ENCODE measurements at places on chromosomes 4 and X. TPM values are rescaled to one million over a fixed set of nuclear protein-coding genes. Genes with fewer than 3 reads are reported as not detected.

The NR0B1 gene
- total RNA-seq, result not detected

- DNase-seq, result no peak
Measured at GRCh38 chr4:185106353-185106752, 36.7 kb upstream of the SLC25A4 start.

The ZNF827 gene
- 8.5 TPM for total RNA-seq

The MAB21L2 gene
- total RNA-seq, result 1.6 TPM

DNA sequence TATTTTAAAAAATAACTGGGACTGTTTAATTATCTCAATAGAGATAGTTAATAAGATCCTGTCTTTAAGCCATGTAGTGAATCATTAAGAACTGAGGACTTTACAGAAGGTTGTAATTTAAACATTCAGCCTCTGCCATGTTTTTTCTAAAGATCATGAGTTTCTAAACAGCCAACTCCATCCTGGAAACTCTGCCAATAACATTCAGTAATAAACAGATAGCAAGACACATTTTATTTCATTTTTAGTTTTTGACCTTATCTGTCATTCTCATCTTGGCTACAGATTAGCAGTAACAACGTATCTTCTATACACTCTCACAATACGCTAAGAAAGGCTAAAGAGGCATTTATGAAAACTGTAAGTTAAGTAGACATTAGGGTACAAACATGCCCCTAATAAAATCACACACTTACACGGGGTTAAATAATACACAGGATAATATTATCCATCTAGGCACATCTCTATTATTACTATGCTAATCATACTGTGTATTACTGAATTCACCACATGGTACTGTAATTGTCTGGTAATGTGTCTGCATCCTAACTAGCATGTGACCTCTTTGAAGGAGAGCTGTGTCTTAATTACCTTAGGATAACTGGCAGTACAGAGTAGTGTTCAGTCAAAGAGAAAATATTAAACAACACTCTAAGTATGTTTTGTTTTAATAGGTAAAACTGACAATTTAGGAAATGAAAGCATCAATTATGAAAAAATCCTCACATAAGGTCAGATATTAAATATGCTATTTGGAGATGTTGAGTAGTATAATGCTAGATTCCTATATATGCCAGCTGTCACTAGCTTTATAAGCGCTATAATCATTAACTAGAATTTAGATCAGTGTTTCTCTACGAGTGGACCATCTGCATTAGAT lies 122.4 kb upstream of the NAP1L5 start:
- no peak for DNase-seq

DNA sequence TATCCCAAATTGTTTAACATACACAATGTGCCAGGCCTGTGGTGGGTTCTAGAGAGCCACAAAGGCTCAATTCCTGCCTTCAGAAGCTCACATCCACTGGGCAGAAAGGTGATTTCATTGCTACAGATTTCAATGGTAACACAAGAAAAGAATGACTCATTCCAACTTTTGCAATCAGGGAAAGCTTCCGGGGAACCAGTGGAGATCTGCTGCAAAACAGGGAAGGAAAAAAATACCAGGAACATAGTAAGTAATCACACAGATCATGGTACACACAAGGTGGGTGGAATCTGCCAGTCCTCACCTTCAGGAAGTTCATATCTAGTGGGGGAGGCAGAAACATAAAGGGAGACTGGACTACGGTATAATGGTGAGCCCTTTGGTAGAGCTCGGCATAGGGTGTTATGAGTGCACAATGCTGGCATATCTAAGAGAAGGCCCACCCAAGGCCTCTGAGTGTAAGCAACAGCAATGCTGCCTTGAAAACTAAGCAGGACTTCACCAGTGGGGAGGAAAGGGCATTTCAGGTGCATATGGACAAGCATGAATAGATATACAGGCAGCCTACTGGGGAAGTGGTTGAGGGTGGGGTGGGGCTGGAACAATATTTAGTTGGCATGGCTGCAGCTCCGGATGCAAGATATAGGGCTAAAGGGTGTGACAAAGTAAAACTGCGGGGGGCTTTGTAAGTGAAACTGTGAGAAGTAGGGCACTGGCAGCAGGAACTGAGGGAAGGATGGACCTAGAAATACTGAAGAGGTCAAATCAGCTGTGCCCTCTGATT lies 24.2 kb downstream of the GPRIN3 start:
- DNase-seq, result no peak

- no peak for DNase-seq
Measured at GRCh38 chrX:15391850-15392249, 7.6 kb upstream of the VEGFD start.

- DNase-seq, result no peak
Measured at GRCh38 chr4:161134795-161135194, 1029.0 kb downstream of the FSTL5 start.

DNA sequence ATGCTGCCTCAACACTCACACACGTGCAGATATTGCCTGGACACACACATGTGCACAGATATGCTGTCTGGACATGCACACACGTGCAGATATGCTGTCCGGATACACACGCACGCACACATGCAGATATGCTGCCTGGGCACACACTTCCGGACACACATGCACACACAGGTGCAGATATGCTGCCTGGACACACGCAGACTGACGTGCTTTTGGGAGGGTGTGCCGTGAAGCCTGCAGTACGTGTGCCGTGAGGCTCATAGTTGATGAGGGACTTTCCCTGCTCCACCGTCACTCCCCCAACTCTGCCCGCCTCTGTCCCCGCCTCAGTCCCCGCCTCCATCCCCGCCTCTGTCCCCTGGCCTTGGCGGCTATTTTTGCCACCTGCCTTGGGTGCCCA lies 14.7 kb downstream of the FGFRL1 start:
- no peak for DNase-seq

- no peak for DNase-seq
Measured at GRCh38 chrX:630007-630611, 482 bp upstream of the SHOX start.

- no peak for DNase-seq
Measured at GRCh38 chrX:115284877-115285276, 4.6 kb upstream of the LUZP4 start.

- no peak for DNase-seq
Measured at GRCh38 chr4:163967263-163967662, 472.8 kb downstream of the TMA16 start.

DNA sequence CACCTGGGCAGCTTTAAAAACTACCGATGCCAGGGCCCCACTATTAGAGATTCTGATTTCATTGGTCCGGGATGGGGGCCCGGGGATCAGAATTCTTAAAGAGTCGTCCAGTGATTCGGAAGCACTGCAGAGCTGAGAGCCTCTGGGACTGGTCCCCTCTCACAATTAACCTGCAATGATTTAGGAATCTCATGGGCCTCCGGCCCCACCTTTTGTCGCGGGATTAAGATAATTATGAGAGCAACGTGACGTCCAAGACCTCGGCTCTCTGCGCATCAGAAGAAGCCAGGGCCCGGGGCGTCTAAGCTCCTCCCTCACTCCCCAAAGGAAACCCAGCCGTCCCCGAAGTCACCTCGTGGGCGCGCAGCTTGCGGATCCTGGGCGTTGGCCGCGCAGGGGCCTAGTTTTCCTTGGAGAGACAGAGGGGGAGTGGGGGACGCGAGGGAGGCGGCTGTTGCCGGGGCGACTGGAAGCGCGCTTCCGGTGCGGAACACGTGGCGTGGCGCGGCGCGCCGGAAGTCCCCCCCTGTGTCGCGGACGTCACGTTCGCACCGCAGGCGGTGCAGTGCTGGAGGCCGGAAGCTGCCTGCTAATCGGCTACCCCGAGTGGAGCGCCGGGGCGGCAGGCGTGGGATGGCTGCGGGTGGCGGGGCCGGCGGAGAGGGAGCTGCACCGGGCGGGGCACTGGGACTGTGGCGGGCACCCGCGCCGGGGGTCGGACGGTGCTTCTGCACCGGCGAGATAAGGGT lies at the start of gene GEMIN8:
Gene GEMIN8 (minus strand): TSS at position 468 of the 749 bp plus-strand sequence. CDS start 8,414 bp downstream, outside the sequence.
- DNase-seq, result peak; percentile 86

The SLC2A9 gene
- total RNA-seq, result 3.5 TPM

- DNase-seq, result no peak
Measured at GRCh38 chrX:75181721-75182120, 25.6 kb upstream of the ABCB7 start.

DNA sequence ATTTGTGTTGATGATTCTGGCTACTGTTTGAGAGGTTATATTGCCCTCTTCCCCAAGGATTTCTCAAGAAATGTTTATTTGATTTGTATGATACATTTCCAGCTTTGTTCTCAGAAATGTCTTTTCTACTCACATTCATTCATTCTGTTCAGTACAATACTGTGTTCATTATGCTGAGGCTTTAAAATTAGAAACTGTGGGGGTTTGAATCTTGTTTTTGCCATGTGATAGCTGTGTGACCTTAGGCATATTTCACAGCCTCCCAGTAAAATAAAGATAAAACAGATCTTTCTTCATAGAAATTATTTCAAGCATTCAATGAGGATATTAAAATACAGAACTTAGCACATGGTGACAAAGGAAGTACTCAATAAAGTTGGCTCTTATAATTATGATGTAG lies 123.9 kb downstream of the DMD start:
- no peak for DNase-seq

The CSAG1 gene
- total RNA-seq, result not detected

DNA sequence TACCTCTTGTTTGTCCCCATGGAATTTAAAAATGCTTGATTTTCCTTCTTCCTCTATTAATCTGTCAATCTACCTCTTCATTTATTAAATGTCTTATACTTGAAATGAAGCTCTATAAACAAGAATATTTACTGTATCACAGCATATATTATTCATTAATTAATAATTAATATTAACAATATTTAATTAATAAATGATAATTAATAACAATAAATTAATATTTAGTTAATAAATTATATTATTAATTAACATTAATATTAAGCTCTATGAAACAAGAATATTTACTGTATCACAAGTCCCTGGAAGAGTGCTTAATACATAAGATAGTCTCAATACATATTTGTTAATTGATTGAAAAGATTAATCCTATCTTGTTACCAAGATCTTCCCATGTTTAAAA lies 306.6 kb downstream of the STPG2 start:
- no peak for DNase-seq

DNA sequence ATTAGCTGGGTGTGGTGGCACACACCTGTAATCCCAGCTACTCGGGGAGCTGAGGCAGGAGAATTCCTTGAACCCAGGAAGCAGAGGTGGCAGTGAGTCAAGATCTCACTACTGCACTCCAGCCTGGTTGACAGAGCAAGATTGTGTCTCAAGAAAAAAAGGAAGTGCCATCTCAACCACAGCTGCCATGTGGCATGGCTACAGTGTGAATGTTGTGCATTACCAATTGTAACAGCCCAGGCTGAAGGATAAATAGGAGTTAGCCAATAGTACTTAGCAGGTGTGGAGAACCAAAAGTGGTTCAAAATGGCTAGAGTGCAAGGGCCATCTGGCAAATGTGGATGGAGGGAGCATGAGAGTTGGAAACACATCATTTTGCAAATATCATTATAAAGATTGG lies 28.9 kb downstream of the SLC25A5 start:
- no peak for DNase-seq

All from right atrium auricular region (tissue), 2 donors.